Stimulated activated CD8-positive, alpha-beta memory T cell treated with anti-CD3 and anti-CD28 coated beads, Interleukin-15, amount 100 ng/mL, for 48 hours (primary cell): ENCODE measurements at places on chromosomes 6 and 20.

- DNase-seq = no peak
These were observed 60.0 kb downstream of the PTPN1 start for GRCh38 chr20:50569864-50570836.

- DNase-seq = no peak
These were observed 457.9 kb downstream of the HDGFL1 start for GRCh38 chr6:23027281-23027680.

- DNase-seq = no peak
These were observed 70.5 kb upstream of the HMGN3 start for GRCh38 chr6:79305020-79305419.

GRCh38 chr20:3595541-3595940, 67.7 kb downstream of the GFRA4 start:
- DNase-seq = no peak

- DNase-seq = no peak
These were observed 38.7 kb upstream of the AFDN start for GRCh38 chr6:167787896-167788562.

- DNase-seq = no peak
These were observed 36.6 kb downstream of the CRISP2 start for GRCh38 chr6:49676671-49677281.

DNA sequence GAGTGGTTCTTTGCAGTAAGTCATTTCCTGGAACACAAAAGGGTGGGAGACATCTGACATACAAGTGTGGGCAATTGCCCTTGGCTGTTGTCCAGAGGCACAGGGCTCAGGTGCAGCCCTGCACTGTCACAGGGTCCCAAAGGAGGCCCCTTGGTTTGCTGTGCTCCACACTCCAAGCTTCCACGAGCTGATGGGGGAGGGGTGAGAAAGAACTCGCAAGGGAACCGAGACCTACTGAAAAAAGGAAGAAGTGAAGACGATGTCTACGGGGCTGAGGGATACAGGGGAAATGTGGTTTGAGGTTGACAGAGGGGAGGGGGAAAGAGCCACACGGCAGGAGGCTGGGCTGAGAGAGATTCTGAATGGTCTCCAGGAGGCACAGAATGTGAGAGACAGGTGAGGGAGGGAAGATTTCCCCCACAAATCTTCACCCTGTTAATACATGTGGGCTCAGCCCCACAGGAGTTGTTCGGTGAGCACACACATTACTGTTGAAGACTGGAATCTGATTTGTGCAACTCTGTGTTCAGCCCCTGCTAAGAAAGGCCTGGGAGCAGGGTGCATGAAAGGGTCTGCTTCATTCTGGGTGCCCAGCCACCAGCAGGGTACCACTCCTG, 123.4 kb downstream of the LY86 start:
- DNase-seq = no peak

GRCh38 chr20:3704087-3704486, 8.3 kb downstream of the SIGLEC1 start:
- no peak for DNase-seq

DNA sequence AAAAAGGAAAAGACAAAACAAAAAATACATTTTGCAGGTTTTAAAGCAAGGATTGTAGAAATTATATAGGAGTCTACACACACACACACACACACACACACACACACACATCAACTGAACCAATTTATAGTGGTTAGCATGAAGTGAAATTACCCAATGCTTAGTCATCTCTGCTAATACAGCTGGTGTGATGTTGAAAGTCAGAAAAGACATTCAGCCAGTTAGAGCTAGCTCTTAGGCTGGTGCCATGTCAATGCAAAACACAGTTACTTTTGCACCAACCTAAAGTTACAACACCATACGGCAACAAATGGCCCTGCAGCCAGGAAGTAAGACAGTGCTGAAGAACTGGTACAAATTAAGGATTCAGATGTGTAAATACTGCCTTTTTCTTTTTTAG, 15.2 kb downstream of the FAM210B start:
- no peak for DNase-seq

- no peak for DNase-seq
These were observed 151.7 kb upstream of the OLIG3 start for GRCh38 chr6:137645850-137646249.
